AG10803 (cell line): ENCODE measurements at places on chromosomes 13 and 19.

DNA sequence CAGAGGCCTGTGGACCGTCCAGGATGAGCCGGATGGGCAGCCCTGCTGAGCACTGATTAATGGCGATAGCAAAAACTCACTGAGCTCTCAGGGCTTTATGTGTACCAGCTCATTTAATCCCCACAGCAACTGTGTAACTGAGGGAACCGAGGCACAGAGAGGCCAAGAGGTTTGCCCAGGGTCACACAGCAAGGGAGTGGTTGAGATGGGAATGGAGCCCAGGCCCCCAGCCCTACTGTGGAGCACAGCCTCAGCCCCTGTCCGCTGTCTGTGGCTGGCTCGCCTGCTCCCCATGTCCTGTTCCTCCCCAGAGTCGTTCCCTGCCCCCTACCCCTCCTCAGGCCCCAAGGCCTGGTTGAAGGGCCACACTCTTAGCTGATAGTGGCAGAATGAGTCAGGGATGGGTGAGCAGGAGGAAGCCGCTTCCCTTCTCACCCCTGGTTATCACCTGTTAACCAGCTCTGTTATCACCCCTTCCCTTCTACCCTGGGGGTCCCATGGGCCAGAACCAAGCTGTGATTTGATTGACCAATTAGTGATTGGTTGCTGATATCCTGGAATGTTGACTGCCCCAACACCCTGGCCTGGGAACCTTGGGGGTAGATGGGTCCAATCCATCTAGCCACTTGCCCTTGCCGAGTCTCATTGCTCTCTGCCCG lies 21.2 kb downstream of the CAPN12 start:
- DNase-seq = no peak

DNA sequence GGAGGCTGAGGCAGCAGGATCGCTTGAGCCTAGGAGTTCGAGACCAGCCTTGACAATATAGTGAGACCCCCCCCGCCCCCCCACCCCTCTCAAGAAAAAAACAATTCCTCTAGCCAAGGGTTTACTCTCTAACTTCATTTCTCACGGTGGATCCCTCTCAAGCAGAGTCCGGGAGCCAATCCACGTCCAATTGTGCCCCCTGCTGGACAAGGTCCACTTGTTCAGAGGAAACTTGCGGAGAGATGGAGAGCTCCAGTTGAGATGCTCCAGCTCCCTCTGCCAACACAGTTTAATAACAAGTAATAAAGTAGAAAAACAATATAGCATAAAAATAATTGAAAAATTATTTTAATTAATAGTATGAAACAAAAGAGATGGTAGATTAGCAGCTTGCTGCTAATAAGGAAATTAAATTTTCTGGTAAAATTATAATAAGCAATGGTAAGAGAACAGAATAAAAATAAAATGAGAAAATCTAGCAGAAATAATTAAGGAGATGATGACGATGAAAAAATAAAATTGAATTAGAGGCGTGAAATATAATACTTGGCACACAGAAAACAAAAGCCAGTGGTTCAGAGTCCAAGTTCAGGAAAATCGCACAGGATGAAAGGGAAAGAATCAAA lies 14.5 kb upstream of the SIGLEC14 start:
- DNase-seq = peak; percentile 73

- DNase-seq = no peak
Measured at GRCh38 chr19:34733266-34733745, 737 bp upstream of the ZNF181 start.

DNA sequence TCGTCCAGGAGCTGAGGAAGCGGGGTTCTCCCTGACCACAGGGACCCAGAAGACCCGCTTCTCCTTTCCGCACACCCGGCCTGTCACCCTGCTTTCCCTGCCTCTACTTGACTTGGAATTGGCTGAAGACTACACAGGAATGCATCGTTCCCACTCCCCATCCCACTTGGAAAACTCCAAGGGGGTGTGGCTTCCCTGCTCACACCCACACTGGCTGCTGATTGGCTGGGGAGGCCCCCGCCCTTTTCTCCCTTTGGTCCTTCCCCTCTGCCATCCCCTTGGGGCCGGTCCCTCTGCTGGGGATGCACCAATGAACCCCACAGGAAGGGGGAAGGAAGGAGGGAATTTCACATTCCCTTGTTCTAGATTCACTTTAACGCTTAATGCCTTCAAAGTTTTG lies 18.9 kb downstream of the VASP start:
- peak; percentile 56 for DNase-seq

GRCh38 chr13:98189841-98190505 lies 12.9 kb upstream of the RNF113B start:
- DNase-seq = no peak

DNA sequence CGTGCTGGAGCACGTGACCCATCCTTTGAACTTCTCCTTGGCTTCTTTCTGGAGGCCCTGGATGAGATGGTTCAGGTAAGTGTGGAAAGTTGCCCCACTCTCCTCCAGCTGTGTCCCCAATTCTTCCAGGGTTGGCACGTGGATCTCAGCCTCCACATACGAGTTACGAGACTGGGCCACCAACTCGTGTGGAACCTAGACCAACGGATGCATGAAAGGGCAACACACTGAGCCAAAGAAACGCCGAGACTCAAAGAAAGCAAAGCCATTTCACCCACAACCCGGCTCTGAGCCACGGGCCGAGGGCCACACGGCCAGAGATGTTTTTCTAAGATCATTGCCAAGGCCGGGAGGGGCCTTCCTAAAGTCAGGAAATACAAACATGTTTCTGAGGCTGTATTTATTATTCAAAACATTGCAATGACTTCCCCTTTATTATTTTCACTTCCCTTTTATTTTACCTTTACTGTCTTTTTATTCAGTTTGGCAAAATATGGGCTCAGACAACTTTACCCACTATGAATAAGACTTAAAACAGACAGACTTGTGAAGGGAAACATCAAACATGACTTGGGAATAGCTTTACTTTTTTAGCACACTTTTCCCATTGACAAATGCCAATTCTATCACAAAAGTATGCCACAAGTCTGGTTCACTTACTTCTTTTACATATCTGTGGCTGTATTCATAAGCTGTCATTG lies 94.6 kb downstream of the KL start:
- DNase-seq = peak; percentile 87

DNA sequence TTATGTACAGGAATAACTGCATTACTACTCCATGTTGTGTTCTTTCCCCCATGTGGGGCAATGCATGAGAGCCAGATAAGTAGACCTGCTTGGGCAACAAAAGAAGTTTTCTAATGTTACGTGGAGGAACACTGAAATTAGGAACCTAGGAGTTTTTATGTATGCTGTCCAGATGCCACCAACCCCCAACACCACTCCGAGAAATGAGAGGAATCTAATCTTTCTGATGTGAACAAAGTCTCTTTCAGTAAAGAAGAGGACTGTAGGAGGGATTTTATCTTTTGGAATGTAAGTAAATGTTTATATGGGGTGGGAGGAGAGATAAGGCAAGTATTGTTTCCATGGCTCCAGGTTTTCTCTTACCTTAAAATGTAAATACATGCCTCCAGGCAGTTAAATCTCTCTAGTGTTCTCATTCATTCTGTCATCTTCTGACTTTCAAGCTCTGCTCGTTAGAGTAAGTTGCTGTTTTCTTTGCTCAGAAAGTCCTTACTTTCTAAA lies 820.6 kb downstream of the PCDH17 start:
- no peak for DNase-seq

DNA sequence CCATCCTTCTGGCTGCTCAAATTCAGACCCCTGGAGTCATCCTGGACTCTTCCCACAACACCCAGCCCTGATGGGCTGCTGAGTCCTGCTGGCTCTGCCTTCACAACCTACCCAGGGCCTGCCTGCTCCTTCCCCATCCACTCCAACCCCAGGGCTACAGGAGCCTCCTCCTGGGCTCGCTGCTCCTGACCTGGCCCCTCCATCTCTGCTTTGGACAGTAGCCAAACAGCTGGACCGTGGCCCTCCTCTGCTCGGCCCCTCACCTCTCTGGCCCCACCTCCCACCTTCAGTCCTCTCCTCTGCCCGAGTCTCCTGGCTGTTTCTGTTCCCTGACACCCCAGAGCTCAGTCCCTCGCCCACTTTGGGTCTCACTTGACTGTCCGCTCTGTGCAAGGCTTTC lies 66.7 kb downstream of the CEBPG start:
- DNase-seq = no peak

GRCh38 chr19:46036744-46037128 lies 4.1 kb downstream of the IGFL4 start:
- DNase-seq = no peak

DNA sequence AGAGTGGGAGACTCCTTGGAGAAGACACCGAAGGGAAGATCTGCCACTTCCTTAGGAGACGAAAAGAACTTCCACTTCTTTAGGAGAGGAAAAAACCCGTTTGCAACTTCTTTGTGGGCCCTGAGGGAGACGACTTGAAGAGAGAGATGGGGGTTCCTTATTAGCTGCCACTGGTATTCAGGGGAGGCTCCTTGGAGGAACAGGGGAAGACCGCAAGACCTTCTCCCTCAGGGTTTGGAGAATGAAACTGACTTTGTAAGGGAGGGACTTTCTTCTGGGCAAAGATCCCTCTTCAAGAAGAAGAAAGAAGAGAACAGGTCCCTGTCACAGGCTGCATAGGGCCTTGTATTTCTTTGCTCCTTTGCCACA lies 416 bp downstream of the BCKDHA start:
- DNase-seq = peak; percentile 18

DNA sequence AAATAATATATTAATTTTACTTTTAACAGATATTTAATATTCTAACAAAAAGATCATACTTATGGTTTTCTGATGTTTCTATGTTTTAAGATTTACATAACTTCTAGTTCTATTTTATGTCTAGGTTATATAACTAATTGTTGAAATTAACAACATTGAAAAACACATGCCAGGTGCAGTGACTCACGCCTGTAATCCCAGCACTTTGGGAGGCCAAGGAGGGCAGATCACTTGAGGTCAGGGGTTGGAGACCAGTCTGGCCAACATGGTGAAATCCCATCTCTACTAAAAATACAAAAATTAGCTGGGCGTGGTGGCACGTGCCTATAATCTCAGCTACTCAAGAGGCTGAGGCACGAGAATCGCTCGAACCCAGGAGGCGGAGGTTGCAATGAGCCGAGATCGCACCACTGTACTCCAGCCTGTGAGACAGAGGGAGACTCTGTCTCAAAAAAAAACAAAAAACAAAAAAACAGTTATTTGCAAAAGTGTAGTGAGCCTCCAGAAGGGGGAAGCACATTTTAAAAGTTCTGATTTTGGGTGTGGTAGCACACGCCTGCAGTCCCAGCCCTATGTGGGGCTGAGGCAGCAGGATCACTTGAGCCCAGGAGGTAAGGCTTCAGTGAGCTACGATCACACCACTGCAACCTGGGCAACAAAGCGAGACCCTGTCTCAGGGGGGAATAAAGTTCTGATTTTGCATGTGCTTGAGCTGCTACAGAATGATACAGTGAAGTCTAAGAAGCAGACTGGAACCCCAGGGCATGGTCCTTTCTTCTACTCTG lies 18.7 kb downstream of the MIPEP start:
- DNase-seq = peak; percentile 9

DNA sequence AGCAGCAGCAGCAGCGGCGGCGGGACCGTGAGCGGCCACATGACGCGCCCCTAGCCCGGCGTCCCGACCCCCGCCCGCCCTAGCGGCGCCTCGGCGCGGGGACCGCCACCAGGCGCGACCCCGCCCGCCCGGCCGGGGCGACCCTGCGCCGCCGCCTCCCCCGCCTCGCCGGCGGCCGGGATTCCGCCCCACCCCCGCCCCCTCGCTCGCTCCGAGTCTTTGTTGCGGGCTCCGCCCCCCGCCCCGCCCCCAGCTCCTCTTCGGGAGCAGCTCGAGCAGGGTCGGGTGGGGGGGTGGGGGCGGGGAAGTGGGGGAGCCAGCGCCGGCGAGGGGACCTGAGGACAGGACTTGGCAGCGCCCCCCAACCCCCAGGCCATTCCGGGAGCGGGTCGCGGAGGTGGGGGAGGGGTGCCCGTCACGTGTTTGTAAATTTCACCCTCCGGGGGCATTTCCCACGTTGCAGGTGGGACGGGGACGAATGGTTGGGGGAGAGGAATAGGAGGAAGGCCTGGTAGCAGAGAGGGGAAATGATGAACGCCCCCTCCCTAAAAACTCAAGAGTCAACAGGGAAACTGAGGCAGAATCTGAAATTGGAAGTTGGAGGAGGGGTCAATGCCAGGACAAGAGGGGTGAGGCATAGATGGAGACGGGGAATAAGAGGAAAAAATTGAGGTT lies at the start of gene OLFM2:
TSS of gene OLFM2 (minus strand) at position 190 of the 675 bp plus-strand sequence. CDS start at position 41, 149 bp downstream.
- no peak for DNase-seq

GRCh38 chr13:26590951-26591350 lies 33.5 kb downstream of the WASF3 start:
- DNase-seq = no peak

GRCh38 chr19:17020823-17021222 lies 5.8 kb downstream of the CPAMD8 start:
- DNase-seq = no peak

- DNase-seq = no peak
Measured at GRCh38 chr13:34224877-34225276, 406.9 kb downstream of the RFC3 start.

DNA sequence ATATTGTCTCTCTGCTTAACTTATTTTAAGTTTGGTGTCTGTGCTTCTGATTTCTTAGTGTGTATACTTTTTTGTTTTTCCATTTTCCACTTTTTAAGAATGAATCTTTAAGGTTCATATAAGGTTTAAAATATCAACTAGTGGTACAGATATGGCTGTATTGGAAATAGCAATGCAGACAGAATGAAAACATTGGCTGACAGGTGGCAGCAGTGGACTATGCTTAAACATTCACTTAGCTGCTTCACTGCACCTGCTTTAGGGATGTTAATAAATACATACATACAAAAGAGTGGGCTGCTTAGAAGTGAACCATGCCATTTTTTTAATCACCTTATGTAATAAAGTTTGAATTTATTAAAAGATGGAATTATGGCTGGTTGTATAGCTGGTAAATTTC lies 27.3 kb downstream of the TM9SF2 start:
- no peak for DNase-seq

DNA sequence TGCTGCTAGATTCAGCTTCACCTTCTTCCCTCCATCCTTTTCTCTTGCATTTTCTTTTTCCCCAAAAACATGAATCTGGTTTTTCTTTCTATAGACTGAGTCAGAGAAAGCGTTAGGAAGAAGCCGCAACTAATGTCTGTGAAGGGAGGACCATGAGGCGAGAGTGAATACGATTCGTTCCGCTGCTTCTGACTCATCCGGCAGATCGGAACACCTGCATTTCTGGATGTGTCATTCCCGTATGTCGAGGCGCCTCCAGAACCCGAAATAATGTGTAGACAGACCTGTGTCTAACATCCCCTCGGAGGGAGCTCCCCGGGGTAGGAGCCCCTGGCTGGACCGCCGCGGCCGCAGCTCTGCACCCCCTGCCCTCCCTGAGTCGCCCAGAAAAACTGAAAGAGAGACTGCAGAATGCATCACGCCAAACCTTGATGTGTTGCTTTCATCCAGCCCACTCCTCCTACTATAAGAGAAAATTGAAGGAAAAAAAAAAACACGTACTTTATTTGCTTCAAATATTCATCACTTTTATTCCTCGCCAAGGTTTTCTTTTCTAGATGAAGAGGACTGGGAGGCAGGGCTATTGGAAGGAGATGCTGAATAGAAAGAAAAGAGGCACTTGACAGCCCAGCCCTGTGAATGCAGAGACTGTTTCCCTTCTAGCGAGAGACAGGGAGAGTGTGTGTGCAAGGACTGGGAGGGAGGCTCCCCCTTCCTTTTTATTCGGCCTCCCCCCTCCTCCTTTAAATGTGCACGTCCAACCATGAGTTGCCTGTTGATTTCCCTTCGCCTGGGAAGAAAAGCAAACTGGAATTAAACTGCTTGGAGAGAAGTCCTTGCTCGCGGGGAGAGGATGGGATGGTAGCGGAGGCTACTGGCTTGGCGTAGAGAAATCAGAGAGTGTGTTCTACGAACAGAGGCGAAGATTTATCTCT lies 616 bp upstream of the PCDH17 start:
- no peak for DNase-seq

- DNase-seq = no peak
Measured at GRCh38 chr13:46620029-46620428, 67.1 kb downstream of the LRCH1 start.
